ENCODE measurements at places on chromosomes 7 and 10.

GRCh38 chr7:8125680-8126444 lies 136.1 kb downstream of the ICA1 start:
- no peak for DNase-seq

GRCh38 chr7:25847336-25848070 lies 304.5 kb upstream of the NFE2L3 start:
- no peak for DNase-seq

GRCh38 chr10:93039721-93040120 lies 20.9 kb upstream of the CYP26C1 start:
- DNase-seq, result peak; percentile 47

DNA sequence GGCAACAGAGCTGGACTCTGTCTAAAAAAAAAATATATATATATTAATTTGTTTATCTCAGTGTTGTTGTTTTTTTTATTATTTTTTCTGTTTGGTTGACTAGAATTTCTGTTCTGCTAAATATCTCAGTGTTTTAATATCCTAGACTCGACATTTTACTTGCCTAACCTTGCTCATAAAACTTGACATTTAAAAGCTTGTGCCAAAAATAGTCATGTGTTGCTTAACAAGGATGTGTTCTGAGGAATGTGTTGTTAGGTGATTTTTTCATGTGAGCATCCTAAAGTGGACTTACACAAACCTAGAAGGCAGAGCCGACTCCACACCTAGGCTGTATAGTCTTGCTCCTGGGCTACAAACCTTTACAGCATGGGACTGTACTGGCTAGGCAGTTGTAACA lies 23.1 kb downstream of the NRBF2 start:
- no peak for DNase-seq

DNA sequence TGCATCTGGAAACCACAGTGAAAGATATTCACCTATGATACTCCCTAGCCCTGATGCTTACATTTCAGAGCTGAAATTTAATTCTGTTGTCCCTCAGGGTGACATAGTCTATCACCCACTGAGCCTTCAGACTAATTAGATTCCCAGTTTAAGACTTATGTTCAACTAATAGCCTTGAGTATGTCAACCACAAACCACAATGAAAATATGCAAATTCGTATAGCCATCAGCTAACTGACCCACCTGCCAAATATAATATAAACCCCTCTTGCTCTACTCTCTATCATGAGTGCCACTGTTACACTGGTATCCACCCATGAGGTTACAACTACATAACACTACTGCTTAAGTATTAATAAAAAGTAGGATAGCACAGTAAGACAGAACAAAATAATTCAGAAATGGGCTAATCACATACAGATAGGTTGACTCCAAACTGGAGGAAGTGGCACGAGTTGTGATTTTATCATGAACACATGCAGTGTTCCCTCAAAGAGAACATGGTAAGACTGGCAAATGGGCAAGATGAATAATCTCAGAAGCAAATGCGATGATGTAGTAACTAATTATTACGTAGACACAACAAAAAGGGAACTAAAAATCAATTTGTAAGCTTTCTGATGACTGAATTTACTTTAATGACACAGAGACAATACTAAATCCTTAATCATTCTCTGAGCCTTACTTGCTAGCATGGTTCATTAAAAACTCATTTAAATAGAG lies 290.6 kb downstream of the PARD3 start:
- DNase-seq, result no peak

GRCh38 chr7:111025006-111025405 lies 65.9 kb upstream of the LRRN3 start:
- DNase-seq, result no peak

DNA sequence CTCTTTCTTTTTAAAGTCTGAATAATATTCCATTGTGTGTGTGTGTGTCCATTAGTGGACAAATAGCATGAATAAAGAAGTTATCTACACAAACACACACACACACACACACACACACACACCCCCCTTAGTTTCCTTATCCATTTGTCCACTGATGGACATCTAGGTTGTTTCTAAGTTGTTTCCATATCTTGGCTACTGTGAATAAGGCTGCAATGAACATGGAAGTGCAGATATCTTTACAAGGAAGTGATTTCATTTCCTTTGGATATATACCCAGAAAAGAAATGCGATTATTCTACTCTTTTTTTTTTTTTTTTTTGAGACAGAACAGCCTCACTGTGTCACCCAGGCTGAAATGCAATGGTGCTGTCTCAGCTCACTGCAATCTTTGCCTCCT lies 113.5 kb downstream of the MBL2 start:
- DNase-seq, result no peak

GRCh38 chr7:7432979-7433378 lies 102.7 kb downstream of the COL28A1 start:
- DNase-seq, result no peak

- no peak for DNase-seq
These were observed 40.4 kb downstream of the PROSER2 start for GRCh38 chr10:11863353-11864109.

DNA sequence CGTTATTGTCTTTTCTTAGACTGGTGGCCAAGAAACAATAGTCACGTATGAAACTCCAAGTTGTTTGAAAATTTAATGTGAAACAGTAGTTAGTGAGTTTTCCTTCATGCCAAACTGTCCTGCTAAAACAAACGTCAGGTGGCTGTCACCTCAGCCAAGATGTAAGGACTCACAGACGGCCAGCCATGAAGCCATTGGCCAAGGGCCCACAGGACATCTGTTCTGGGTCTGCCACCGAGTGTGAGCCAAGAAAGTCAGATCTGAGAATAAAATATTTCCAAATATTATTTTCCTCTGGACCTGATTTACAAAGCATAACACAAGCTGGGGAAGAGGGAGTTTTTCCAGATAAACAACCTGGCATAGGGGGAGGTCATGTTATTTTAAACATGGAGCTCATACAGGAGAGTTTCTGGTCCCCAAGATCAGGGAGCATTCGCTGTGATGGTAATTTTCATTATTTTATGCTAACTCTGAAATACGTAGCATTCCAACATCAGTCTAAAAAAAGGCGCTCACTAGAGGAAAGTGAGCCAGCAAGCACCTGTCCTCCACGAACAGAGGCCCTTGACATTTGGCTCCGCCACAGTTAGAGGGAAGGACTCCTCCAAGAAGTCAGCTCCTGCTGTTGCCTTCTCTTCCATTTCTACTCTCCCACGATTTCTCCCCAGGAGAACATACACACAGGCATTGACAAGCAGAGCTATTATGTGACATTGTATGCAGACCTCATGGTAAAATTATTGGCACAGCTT lies 38.9 kb upstream of the LANCL2 start:
- DNase-seq, result no peak

DNA sequence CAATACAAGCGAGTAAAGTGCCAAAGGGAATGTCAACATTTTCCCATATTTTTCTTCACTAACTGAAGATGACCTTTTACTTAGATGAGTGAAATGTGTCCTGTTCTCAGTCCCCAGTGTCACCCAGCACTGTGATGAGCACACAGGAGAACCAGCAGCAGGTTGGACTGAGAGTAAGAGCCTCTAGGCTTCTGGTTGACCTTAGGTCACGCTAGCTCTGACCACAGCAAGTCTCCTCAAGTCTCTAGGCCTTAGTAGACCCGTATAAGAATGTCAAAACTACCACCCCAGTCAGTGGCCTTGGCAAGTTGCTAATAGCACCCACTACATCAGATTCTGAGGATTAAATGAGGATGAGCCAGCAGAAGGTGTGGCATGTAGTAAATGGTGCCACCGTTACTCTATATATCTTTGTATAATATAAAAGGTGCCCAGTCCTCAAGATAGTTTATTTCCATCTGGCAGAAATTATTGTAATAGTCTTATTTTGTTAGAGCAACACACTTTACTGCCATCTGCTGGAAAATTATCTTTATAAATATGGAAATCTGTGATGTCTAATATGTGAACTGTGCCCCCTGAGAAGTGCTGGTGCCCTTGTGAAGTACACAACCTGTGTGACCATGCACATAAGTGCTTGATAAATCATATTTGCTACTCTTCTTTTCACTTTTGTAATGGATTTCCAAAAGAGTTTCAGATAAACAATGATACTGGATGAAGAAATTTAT lies 75.7 kb downstream of the SPAG6 start:
- peak; percentile 24 for DNase-seq

GRCh38 chr10:3780771-3781467 lies 4.1 kb downstream of the KLF6 start:
- DNase-seq, result peak; percentile 17

DNA sequence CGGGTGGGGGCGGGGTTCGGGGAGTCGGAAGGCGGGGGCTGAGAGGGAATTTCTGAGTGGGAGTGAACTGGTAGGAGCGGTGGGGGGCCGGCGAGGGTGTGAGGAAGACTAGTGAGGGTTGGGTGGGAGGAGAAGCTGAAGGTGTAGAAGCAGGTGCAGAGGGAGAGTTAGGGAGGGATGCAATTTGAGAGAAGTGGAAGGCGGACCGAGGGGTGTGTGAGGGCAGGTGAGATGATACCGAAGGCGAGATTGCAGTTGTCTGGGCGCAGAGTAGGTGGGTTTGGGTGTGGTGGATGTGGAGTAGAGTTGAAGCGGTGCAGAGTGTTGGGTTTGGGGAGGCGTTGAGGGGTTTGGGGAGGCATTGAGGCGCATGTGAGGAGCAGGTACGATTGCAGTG lies 643 bp downstream of the KAT6B start:
- DNase-seq, result no peak

GRCh38 chr7:80428161-80429054 lies 83.5 kb downstream of the GNAT3 start:
- peak; percentile 22 for DNase-seq

- DNase-seq, result no peak
These were observed 79.9 kb downstream of the ADD3 start for GRCh38 chr10:110087682-110088081.

DNA sequence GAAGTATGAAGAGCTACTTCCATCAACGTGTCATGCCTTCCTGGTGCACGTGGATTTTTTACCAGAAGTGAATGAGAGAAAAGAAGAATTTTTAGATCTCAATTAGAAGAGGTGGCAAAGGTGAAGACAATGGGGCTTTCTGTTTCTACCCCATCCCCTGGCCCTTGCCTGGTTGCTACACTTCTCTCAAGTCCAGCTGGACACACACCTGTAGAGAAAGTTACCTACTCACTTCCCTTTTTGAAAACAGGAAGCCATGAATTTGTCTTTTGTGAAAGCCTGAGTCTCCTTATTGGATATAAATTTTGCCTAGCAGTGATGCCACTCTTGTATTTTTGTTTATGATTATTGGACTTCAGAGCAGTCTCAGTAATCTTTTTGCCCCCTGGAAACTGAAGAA lies 142.9 kb upstream of the AKR1E2 start:
- DNase-seq, result no peak

GRCh38 chr7:157896774-157897555 lies 560.2 kb downstream of the DNAJB6 start:
- DNase-seq, result no peak

- DNase-seq, result peak; percentile 90
These were observed 372 bp upstream of the TMEM130 start for GRCh38 chr7:98870121-98870651.

DNA sequence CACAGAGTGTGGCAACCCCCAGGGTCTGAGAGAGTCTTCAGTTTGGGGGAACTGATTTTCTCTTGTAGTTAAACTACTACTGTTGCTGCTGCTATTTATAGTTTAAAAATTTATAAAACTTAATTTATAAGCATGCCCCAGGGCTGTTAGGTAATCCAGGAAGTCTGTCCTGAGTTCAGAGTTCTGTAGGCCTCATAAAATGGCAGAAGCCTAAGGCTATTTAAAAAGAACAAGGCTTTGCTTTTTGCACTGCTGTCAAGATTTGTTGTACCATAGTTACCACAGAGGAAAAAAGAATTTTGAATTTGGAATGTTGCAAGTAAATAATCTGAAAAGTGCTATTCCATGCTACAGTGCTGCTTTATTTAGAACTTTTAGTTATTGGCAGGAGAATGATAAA lies 66.1 kb downstream of the AGK start:
- no peak for DNase-seq

DNA sequence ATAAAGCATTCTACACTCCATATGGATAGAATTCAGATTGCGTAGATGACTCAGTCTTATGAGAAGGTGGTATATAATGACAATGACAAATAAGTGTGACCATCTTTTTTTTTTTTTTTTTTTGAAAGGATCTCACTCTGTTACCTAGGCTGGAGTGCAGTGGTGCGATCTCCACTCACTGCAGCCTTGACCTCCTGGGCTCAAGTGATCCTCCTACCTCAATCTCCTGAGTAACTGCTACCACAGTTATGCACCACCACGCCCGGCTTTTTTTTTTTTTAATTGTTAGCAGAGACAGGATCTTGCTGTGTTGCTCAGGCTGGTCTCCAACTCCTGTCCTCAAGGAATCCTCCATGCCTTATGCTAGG lies 43.2 kb upstream of the NRP1 start:
- no peak for DNase-seq

DNA sequence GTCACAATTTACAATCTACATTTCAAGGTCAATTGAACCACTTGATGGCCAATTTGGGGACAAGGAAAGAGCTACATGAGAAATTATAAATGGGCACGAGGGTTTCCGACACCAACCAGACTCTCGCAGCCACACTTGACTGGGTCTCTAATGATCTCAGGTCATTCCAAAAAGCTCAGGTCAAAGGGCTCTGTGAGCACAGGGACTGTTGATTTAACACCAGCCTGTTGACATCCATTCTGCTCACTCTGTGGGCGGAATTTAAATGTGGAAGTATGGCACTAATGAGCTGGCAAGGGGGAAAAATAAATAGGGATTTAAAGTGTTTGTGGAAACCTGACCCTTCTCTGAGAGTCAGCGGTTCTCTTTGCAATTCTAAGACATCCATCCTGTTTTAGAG lies 810.7 kb upstream of the AUTS2 start:
- no peak for DNase-seq

GRCh38 chr7:12244129-12244528 lies 33.0 kb downstream of the TMEM106B start:
- DNase-seq, result no peak

DNA sequence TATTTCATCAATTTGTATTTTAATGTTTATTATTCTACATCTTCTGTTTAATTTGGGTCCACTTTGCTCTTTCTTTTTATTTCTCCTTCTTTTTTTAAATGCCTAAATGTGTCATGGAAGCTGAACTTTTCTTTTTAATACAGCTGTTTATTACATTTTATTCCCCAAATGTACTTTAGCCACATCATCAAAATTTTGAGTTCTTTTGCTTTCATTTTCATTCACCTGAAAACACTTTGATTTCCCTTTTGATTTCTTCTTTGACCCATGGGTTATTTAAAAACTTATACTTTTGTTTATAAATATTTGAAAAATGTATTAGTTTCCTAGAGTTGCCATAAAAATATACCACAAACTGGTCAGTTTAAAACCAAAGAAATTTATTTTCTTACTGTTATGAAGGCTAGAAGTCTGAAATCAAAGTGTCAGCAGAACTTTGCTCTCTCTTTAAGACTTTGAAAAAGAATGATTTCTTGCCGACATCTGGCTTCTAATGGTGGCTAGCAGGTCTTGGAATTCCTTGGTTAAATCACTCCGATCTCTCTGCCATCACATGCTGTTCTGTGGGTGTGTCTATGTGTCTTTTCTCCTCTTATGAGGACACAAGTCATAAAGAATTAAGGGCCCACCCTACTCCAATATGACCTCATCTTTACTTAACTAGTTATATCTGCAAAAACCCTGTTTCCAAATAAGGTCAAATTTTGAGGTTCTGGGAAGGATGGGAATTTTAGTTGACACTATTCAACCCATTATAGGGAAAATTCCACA lies 225.5 kb downstream of the ANKRD7 start:
- no peak for DNase-seq
